ENCODE measurements at places on chromosomes 2 and 18.
A peak's percentile ranks its signal among the peaks of the same experiment; 100 is the strongest.

GRCh38 chr2:63073994-63074393 is 23.4 kb downstream of the OTX1 start:
- DNase-seq: no peak

DNA sequence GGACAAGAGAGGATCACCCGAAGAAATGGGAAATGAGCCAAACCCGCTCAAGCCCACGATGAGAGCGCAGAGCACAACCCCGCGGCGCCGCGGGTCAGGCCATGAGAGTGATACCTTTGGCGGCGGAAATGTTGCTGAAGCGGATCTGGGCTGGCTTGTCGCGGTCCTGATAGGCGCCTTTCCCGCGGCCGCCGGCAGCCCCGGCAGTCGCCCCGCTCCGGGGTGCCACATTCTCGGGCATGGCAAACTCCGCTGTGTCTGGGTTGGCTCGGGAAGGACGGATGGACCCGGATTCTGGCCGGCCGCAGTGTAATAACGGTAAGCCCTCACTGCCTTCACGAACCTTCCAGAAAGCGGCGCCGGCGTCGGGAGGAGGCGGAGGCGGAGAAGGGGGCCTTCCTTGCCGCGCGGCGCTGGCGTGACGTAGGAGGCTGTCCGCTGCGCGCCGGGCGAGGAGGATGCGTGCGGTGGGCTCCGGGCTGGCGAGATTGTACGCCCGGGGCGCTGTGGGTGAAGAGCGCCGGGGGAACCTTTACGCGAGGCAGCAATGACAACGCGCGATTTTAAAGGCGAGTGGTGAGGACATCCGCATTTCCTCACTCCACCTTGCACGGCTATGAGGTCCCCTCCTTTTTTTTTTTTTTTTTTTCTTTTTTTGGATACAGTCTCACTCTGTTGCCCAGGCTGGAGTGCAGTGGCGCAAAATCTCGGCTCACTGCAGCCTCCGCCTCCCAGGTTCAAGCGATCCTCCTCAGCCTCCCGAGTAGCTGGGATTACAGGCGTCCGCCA is at the start of gene CCT4:
CCT4 (minus strand) TSS at position 390 of the 789 bp plus-strand sequence; CDS start at position 241, 149 bp downstream.
- peak; percentile 83 for DNase-seq

- no peak for DNase-seq
Observed at GRCh38 chr2:237590272-237591140, at the start of gene RAB17. Gene RAB17 (minus strand): TSS chr2:237590734. CDS start chr2:237586154, 4,580 bp downstream.

DNA sequence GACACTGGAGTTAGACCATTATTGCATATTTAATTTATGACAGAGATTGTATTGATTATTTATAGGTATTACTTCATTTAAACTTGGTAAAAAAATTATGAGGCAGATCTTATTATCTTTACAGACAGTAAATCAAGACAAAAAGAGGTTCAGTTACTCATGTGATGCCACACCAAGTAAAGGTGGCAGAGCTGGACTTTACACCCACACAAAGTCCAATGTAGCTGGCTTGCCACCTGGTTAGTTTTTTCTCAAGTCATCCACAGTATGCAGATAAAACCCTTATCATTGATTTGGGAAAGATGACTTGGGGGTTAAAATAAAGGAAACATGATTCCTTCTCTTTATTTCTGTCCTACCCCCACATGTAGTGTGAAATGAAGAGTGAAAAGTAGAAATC is 137.2 kb downstream of the CNTNAP5 start:
- no peak for DNase-seq

DNA sequence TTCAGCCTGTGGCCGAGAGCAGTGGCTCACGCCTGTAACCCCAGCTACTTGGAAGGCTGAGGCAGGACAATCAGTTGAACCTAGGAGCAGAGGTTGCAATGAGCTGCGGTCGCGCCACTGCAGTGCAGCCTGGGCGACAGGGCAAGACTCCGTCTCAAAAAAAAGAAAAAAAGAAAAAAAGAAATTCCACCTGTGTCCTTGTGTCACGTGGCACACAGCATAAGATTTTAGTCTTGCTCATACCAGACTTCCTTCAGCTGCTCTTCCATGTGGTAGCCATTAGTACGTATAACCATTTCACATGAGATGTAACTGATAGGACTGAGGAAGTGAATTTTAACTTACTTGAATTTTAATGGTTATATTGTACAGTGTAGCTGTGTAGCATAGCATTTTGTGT is 4.0 kb downstream of the NOP58 start:
- no peak for DNase-seq

DNA sequence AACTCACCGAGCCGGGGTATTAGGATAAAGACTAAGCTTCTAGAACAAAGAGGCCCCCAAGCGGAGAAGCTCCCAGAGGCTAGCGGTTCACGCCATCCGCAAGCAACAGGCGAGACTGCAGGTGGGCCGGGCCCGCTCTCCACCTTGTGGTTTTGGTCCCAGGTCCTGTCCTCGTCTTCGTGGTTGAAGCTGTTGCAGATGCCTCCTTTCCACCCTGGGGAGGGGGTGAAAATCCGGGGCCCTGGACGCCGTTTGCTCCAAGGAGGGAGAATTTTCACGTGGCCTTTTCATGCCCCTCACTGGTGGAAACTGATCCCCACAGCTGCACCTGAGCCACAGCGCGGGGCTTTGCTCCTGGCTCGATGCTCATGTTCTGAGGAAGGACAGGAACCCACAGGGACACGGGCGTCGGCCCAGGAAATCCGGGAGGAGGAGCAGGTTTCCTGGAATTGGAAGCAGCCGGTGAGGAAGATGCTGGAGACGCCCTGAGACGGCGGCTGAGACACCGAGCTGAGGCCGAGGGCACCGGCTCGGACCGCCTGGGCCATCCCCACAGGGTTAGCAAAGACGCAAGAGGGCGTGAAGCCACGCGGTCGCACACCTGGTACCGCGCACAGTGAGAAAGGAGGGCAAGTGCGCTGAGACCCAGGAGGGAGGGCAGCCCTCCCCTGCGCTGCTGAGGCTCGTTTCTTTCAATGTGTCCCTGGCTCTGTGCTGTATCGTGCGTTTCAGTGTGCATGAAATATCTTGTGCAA is 54.7 kb upstream of the SALL3 start:
- DNase-seq: no peak

GRCh38 chr18:46421973-46422551 is 235.0 kb downstream of the LOXHD1 start:
- no peak for DNase-seq
